ENCODE measurements at places on chromosomes 5 and 9.

- no peak for DNase-seq
Measured at GRCh38 chr5:162360373-162360931, 292.9 kb downstream of the GABRG2 start.

DNA sequence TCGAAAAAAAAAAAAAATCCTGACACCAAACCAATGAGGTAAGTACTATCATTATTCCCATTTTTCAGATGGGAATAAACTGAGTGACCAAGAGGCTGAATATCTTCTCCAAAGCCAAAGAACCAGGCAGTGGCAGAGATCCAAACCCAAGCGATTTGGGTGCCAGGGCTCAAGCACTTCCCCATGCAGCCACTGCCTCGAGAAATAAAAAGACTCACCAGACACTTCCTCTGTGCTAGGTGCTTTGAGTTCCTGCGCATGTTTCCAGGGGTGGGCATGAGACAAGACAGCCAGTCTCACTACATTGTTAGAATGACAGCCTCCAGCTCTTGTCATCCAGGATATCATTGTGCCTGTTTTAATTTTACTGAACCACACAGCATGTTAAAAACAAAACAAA is 2.3 kb upstream of the RPL26L1 start:
- no peak for DNase-seq

DNA sequence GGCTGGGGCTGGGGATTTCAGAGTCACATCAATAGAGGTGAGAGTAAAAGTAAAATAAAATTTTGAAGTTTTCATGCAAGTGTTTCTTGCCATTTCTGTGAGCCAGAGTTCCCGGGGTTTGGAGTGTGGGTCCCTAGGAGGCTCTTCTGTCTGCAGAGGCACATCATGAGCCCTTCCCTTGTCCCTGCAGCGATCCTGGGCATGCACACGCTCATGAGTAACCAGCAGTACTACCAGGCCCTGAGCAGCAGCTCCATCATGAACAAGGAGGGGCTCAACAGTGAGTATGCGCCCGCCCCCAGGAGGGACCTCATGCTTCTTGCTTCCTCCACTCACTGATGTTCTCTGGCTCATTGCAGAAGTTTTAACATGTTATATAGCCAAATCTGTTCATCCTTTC is 61.1 kb downstream of the TMOD1 start:
- no peak for DNase-seq

DNA sequence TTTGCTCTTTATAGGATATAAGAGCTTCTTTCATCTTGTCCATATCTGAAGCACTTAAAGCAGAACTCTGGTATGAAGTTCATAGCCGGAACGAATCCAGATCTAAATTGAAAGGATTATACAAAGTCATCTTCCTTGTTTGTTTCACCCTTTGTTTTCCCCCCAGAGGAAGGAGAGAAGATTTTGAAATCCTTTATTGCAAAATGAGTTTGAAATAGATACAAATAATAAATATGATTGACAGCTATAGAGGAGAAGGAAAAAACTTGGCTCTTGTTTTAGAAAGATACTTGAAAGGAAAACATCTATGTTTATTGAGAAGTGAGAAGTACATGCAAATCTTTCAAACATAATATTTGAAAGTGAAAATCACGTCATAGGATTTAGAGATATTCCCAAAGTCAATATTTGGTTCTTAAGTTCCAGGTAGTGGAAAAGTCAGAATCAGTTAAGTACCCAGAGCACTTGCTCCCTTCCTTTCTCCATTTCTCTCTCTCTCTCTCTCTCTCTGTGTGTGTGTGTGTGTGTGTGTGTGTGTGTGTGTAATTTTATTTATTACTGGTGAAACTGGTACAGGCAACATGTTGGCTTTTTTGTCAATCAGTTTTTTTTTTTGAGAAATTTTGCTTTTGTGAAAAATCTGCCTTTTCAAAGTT is 27.2 kb downstream of the PAM start:
- no peak for DNase-seq

GRCh38 chr9:126452106-126452505 is 125.5 kb downstream of the MVB12B start:
- no peak for DNase-seq

DNA sequence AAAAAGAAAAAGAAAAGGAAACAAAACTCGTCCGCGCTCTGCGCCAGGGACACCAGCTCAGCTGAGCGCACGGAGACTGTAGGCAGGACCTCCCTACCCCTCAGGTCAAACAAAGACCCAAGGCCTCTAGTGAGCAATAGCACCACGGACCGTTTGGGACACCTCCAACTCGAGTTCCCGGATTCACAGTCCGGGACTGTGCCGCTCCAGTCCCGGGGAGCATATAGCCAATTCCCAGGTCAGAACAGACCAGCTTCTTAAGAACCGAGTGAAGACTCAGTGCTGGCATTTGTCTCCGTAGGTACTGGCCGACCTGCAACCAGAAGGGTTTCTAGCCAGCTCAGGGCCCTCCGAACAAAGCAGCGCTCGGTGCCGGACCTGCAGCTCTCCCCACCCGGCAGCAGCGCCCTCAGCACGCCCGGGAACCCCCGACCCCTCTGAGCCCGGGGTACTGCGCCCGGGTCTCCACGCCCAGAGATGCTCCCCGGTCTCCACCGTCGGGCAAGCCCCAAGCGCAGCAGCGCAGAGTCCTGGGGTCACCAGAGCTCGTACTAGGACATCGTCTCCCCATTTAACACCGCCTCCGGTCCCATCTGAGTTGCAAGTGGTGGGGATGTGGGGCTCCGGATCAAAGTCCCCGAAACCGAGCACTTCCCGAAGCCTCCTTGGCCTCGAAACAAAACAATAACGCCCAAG is 591 bp downstream of the ABCA1 start:
- peak; percentile 50 for DNase-seq

- no peak for DNase-seq
Measured at GRCh38 chr5:155103146-155103545, 89.6 kb downstream of the KIF4B start.

GRCh38 chr5:91825618-91826017 is 442.5 kb upstream of the ARRDC3 start:
- DNase-seq: no peak

GRCh38 chr5:124740991-124741583 is 5.4 kb downstream of the ZNF608 start:
- DNase-seq: no peak

GRCh38 chr5:32272746-32273145 is 40.0 kb downstream of the MTMR12 start:
- DNase-seq: no peak

DNA sequence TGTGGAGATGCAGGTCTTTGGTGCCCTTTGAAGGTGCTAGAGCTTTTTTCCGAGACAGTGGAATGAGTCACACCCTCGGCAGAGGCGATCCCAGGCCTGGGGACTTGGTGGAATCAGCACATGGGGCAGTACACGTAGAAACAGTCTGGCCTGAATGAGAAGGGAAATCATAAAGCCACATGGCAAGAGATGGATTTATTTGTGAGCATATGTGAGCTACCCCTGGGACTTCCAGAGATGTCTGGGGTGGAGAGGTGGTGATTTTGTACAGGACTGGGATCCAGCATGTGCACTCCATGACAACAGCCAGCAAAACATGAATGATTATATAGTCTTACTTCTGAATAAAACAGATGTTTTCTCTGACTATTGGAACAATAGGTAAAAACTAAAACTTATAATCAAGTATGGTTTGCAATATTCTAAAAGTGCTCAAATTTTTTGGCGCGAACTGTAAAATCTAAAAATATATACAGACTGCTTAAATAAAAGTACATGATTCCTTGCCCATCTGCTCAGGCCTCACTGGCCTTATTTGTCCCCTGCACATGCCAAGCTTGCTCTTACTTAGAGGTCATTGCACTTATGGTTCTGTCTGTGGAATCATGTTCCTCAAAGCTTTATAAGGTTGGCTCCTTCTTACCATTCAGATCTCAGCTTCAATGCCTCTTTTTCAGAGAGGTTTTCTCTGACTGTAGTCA is 54.7 kb upstream of the SMARCA2 start:
- peak; percentile 56 for DNase-seq

GRCh38 chr5:1909346-1909985 is 26.7 kb upstream of the IRX4 start:
- no peak for DNase-seq

DNA sequence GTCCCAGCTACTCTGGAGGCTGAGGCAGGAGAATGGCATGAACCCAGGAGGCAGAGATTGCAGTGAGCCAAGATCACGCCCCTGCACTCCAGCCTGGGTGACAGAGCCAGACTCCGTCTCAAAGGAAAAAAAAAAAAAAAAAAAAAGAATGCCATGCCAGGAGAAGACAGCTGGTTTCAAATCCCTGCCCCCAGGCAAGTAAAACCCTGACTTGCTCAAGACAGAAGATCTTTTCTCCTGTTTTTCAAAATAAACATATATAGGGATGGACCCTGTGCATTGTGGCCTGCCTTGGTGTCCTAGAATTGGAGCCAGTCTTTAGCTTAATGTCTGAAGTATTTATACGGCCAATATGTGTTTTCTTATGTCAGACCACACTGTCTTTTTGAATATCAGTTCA is 177.1 kb downstream of the NR3C1 start:
- no peak for DNase-seq

DNA sequence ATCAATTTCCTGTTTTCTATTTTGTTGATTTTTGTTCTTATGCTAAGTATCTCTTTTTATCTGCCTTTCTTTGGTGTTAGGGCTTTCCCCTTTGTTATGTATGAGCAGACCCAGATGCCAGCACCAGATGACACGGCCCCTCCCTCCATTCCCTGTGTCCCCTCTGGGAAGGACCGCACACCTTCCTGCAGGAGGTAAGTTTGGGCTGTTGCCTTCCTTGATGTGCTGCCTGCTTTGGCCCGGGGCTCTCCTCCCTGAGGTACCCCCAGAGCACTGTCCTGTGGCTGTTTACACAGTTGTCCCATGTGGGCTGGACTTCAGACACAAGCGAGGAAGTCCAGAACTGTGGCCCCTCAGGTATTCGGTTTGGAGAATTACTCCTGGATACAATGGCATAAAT is 343.8 kb upstream of the IRX1 start:
- no peak for DNase-seq

DNA sequence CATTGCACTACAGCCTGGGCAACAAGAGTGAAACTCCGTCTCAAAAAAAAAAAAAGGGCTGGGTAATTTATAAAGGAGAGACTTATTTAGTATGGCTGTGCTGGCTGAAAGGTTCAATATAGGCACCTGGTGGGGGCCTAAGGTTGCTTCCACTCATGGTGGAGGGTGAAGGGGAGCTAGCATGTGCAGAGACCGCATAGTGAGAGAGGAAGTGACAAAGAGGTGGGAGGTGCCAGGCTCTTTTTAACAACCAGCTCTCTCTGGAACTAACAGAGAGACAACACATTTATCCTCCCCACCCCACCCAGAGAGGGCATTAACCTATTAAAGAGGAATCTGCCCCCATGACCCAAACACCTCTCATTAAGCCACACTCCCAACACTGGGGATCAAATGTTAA is 28.9 kb upstream of the SERINC5 start:
- no peak for DNase-seq

DNA sequence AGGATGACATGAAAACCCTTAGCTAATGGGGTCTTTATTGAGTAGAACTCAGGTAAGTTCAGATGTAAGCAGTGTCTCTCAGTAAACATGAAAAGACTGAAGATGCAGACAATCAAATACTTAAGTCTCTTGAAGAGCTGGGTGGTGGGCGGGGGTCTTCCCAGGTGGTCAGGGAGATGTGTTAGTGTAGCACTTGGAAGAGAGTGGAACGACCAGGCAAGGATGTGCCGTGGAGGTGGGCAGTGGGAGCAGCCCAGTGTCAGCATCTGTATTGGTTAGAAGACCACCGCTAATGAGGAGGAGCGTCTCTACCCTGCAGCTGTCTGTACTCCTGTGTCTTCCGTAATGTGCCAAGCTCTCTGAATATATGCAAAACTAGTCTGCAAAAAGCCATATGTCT is 4.4 kb downstream of the S1PR3 start:
- no peak for DNase-seq

- DNase-seq: no peak
Measured at GRCh38 chr9:16816011-16816410, 54.5 kb downstream of the BNC2 start.

DNA sequence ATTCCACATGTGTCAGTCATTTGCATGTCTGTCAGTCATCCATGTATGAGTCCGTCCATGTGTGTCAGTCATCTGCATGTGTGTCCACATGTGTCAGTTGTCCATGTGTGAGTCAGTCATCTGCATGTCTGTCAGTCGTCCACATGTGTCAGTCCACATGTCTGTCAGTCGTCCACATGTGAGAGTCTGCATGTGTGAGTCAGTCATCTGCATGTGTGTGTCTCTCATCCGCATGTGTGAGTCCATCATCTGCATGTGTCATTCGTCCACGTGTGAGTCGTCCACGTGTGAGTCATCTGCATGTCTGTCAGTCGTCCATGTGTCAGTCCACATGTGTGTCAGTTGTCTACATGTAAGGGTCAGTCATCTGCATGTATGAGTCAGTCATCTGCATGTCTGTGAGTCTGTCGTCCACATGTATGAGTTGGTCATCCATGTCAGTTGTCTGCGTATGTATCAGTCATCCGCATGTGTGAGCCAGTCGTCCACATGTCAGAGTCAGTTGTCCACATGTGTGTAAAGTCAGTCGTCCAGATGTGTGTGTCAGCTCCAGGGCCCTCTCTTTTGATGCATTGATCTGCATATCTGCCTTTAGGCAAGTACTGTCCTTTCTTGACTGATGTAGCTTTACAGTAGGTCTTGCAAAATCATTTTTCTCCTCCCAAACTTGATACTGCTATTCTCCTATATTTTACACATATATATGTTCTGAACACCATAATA is 72.5 kb upstream of the CACNA1B start:
- DNase-seq: no peak

DNA sequence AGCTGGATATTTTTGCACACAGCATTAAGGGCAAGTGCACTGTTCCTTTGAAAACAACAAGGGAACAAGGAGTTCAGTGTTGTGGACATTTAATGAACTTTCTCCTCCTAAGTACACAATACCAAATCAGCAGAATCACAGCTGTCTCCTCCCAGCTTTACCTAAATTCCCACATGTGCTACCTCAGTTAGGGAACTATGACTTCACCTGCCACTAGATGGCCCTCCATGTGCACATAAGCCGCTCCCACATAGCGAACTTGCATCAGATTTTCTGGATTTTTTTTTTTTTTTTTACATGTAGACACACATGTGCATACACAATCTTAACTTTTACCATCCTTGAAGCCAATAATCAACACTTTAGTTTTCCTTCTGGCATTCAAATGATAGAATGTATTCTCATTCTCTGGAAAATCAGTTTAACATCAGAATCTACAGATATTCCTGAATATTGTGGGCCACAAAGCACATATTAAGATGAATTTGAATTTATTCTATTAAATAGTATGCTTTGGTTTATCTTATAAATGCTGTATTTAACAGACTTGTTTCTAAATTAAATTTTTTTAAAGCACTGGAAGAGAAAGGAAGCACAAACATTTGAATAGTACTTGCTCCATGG is 123.6 kb downstream of the PALM2AKAP2 start:
- DNase-seq: peak; percentile 74
